ENCODE measurements at places on chromosomes 12 and 14.

GRCh38 chr12:130633771-130634170, 82.3 kb downstream of the RIMBP2 start:
- no peak for DNase-seq

- peak; percentile 41 for DNase-seq
Measured at GRCh38 chr12:69052613-69053408, 119.8 kb upstream of the CPM start.

DNA sequence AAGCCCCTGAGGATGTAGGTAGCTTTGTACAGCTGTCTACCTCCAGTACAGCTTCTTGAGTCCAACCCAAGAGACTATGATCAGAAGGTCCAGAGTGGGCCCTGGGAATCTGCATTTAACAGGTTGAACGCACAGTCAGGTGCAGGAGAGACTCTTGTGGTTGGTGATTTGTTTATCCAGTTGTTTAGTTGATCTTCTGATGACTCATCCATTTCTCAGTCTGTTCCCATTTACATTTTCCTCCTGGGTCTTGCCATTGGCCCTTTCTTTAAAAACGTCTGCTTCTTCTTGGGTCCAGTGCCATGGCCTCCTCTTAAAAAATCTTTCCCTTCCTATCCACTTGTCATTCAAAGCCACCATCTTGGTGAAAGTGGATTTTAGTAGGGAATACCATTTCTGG, 734.2 kb downstream of the MED13L start:
- no peak for DNase-seq

GRCh38 chr14:72855913-72856312, 38.0 kb downstream of the DPF3 start:
- no peak for DNase-seq

- DNase-seq: no peak
Measured at GRCh38 chr12:90449611-90450010, 505.4 kb downstream of the CCER1 start.

- DNase-seq: no peak
Measured at GRCh38 chr14:64971943-64972791, at the start of gene RAB15. Gene RAB15, minus strand, starts transcription at chr14:64972336. Its CDS starts 260 bp downstream, at chr14:64972076.

- no peak for DNase-seq
Measured at GRCh38 chr14:22268875-22269274, 320.1 kb downstream of the DAD1 start.

GRCh38 chr14:105368910-105369652, 29.3 kb upstream of the TEX22 start:
- no peak for DNase-seq

- no peak for DNase-seq
Measured at GRCh38 chr12:129841251-129841650, 62.6 kb downstream of the TMEM132D start.

GRCh38 chr12:114391088-114391487, 14.9 kb downstream of the TBX5 start:
- DNase-seq: no peak

Data from SW 1271 (cell line).